ENCODE measurements at places on chromosomes 7 and 10. TPM values are rescaled to one million over a fixed set of nuclear protein-coding genes. Genes with fewer than 3 reads are reported as not detected.

Gene TMEM130
- 0.25 TPM for total RNA-seq

Gene TMEM176B
- 0.13 TPM for total RNA-seq

Gene SPDYE8
- not detected for total RNA-seq

Gene PLXDC2
- 51.4 TPM for total RNA-seq

Gene ANKRD1
- total RNA-seq = 2.2 TPM

Gene CASP7
- total RNA-seq = 37.9 TPM

Gene SPDYE11
- not detected for total RNA-seq

Gene PCGF5
- total RNA-seq = 27.9 TPM

Gene CHST15
- 14.4 TPM for total RNA-seq

Gene SPDYE9
- total RNA-seq = not detected

Gene CFAP58
- total RNA-seq = 1.2 TPM

Gene MUC3A
- total RNA-seq = not detected

Gene TAS2R41
- not detected for total RNA-seq

Gene TRIL
- total RNA-seq = 0.12 TPM

Gene MRLN
- not detected for total RNA-seq

Gene OR6B1
- total RNA-seq = not detected

Gene EPHB4
- 14.1 TPM for total RNA-seq

Gene NKX1-2
- total RNA-seq = not detected

Gene TMEM225B
- 0.62 TPM for total RNA-seq

Gene ASB10
- not detected for total RNA-seq

Gene APBB1IP
- total RNA-seq = not detected

Gene GNAT3
- total RNA-seq = not detected

Gene TRPV5
- total RNA-seq = not detected

Gene CHN2
- not detected for total RNA-seq

Gene MEOX2
- total RNA-seq = 18.0 TPM

Gene LRMDA
- total RNA-seq = 4.6 TPM

Gene AGR2
- not detected for total RNA-seq

Gene ZSCAN25
- total RNA-seq = 8.8 TPM

Gene OPN4
- not detected for total RNA-seq
